ENCODE measurements at places on chromosomes 5 and 9.

- no peak for DNase-seq
Measured at GRCh38 chr5:95035891-95036685, 248.8 kb downstream of the MCTP1 start.

GRCh38 chr5:169416583-169417196 is 115.8 kb upstream of the SLIT3 start:
- DNase-seq, result no peak

- no peak for DNase-seq
Measured at GRCh38 chr9:35666549-35666948, 1.6 kb upstream of the ARHGEF39 start.

GRCh38 chr9:98637381-98637780 is 71.4 kb downstream of the GABBR2 start:
- DNase-seq, result no peak

GRCh38 chr5:172334196-172334595 is 50.6 kb upstream of the UBTD2 start:
- DNase-seq, result no peak

GRCh38 chr5:139848508-139849100 is 53.0 kb downstream of the PSD2 start:
- peak; percentile 21 for DNase-seq
